NCI-H446 treated with DMSO at 0.1 percent for 48 hours (cell line): ENCODE measurements at places on chromosomes 1 and 21.

GRCh38 chr1:228530086-228530758 lies 43.0 kb downstream of the RNF187 start:
- no peak for DNase-seq

DNA sequence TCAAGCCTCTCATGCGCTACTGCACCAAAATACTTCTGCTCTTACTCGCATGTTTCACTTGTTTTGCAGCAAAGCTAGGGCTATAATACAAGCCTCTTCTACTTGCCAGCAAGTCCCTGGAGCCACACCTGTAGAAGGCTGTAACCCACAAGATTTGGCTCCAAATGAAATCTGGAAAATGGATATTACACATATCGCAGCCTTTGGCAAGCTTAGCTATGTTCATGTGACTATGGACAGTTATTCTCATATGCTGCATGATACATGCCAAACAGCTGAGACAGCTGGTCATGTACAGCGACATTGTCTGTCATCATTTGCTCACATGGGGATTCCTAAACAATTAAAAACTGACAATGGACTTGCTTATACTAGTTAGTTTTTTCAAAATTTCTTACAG lies 270.3 kb downstream of the COL11A1 start:
- DNase-seq, result no peak

- no peak for DNase-seq
Measured at GRCh38 chr1:237879195-237879594, 11.5 kb downstream of the ZP4 start.

DNA sequence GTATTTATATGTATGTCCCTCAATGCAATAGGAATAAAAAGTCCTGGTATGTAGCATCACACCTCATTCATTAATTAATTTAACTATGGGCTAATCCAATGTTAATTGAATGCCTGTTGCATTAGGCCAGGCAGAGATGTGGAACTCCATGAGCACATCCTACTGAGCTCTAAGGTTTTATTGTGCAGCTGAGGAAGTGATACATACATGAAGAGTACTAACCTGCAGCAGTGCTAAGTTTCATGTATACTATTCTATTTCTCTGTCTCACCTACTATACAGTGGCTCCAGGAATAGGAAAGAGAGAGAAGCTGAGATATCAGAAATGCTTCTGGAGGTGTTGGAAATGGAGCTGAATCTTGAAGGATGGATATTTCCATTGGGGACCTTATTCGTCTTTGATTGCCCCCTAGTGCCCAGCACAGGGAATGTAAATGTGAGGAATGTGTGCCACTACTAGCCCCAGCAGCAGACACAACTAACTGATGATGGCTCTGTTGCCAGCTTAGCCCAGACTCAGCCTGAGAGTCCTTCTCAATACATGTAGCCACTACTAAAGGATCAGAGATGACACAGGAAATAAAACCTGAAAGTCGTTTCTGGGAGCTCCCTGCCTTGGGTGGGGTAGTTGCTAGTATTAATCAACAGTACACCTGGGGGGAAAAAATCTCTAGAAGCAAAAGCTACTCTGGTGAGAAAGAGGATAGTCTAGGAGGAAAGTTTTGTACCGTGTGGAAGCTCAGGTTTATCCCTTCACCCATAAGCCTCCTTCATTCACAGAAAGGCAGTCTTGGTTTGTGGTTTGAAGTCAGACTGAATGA lies 173.3 kb upstream of the FOXD3 start:
- peak; percentile 12 for DNase-seq

DNA sequence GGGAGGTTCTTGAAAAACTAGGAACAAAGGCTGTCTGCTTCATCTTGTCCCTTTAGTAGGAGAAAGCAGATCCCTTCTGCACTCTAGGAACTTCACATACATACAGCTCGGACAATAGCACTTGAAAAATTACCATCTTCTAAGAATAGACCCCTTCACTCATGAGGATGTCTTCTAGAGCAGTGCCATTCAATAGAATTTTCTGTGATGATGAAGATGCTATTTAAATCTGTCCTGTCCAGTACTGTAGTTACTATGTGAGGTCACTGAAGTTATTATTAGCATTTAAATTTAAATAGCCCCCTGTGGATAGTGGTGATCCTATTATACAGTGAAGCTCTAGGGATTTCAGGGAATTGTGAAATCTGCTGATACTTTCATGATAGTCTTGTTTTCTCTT lies 46.4 kb upstream of the RAB3GAP2 start:
- no peak for DNase-seq

- no peak for DNase-seq
Measured at GRCh38 chr1:197937381-197937780, 20.2 kb downstream of the LHX9 start.

DNA sequence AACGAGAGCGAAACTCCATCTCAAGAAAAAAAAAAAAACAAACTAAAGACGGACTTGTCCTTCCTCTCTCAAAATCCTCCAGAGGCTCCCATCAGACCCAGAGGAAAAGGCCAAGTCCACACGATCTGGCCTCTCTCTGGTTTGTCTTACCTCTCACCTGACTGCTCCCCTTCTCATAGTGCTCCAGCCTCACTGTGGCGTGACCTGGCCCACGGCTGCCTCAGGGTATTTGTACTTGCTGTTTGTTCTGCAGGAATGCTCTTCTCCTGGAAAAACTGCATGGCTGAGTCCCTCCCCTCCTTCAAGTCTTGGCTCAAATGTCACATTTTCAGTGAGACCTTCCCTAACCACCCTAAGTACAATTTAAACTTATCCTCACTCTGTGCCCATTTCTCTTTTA lies 8.0 kb upstream of the BRWD1 start:
- no peak for DNase-seq

GRCh38 chr1:55337801-55338447 lies 122.8 kb upstream of the USP24 start:
- peak; percentile 28 for DNase-seq

DNA sequence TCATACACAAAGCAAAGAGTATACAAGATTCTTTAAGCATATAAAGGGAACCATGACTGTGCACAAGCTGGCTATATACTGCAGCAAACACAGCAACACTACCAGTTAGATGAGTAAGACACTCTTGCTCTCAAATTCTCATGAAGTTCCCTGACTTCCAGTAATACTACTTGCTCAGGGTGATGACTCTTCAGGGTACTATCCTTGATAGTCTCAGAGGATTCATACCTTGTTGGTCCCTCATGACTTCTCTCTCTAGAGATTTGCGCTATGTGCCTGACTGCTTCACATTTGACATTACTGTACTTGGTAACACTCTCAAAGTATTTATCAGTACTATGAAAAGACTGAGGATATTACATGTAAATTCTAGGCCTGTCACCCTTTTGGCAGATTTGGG lies 159.8 kb upstream of the ZRANB2 start:
- no peak for DNase-seq

- no peak for DNase-seq
Measured at GRCh38 chr1:31955917-31956736, 18.0 kb upstream of the PTP4A2 start.

DNA sequence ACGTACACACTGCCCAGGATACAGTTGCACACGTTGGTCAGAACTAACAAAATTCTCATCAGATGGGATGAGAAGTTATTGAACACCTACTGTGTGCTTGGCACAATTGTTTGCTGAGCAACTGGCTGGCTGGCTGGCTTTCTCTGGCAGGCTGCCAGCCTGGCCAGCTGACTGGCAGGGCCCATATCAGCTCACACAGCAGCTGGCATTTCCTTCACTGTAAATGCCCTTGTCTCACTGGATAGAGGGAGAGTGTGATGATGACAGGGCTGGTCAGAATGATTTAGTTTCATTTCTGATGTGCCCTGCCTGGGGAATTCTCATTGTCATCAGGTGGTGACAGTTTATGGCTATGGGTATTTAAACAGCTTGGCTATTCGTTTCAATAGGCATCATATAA lies 15.8 kb downstream of the CAMK2N1 start:
- DNase-seq, result no peak

DNA sequence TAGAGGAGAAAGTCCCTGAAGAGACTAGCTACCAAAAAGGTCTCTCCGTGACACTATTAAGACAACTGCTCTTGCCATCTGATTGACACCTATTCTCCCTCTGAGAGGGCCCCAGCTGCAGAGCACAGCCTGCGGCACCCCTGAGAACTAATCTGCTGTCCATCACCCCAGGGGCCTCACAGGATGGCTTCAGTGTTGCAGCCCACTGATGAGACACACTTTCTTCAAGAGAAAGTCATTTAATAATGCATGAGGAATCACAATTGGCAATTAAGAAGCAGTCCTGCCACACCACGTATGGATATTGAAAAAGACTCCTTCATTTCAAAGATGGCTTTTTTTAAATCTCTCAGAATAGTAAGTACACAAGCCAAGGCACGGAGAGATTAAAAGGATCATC lies 48.9 kb downstream of the CAPN8 start:
- no peak for DNase-seq

DNA sequence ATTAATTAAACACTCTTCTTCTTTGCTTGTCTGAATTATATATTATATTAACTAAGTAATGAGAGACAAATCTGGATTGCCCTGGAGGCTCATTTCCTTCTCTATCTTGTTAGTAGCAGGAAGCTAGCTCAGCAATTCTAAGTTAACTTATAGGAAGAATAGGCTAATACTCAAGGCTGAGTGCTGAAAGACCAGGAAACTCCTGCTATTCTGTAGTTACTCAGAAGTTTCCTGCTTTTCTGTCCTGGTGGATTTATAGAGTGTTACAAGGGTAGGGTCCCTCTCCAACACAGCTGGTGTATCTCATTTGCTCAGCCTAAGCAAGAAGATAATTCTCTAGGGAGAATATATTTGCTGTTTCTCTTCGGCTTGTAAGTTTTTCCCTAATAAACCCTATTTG lies 29.2 kb downstream of the HSPA13 start:
- no peak for DNase-seq

DNA sequence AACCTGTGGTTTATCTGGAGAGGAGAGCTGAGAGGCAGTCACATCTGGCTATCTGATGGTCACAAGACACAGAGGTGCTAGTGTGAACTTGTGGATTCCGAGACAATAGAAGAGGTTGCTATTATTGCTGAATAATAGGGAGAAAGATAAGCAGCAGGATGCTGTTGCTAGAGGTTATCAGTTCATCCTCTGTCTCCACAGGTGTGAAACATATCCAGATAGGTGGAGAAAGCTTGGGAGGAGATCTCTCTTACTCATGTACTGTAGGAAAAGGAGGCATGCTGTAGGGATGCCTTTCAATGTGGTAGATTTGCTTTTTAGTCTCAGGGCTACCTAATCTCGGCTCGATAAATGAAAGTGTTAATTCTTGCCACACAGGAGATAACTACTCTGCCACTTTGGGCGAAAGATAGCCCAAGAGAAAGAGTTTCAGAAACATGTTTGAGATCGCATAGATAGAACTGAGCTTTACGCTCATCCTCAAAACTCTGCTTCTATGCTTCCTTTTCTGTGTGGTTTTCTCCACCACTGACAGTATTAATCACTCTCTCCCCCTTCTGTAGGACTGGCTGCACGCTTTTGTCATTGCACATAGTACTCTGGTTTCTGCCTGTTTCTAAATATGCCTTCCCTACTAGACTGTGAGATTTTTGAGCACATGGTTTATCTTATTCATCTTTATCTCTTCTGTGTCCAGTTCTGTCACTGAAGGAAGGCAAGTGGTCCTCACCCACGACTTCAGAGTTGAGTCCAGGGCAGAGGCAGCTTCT lies 36.7 kb upstream of the PLXNA2 start:
- no peak for DNase-seq

GRCh38 chr1:11058595-11059154 lies 1.1 kb downstream of the SRM start:
- DNase-seq, result no peak

- DNase-seq, result no peak
Measured at GRCh38 chr1:14925336-14926136, 228.0 kb upstream of the TMEM51 start.

GRCh38 chr1:214700437-214700836 lies 97.4 kb downstream of the CENPF start:
- no peak for DNase-seq

DNA sequence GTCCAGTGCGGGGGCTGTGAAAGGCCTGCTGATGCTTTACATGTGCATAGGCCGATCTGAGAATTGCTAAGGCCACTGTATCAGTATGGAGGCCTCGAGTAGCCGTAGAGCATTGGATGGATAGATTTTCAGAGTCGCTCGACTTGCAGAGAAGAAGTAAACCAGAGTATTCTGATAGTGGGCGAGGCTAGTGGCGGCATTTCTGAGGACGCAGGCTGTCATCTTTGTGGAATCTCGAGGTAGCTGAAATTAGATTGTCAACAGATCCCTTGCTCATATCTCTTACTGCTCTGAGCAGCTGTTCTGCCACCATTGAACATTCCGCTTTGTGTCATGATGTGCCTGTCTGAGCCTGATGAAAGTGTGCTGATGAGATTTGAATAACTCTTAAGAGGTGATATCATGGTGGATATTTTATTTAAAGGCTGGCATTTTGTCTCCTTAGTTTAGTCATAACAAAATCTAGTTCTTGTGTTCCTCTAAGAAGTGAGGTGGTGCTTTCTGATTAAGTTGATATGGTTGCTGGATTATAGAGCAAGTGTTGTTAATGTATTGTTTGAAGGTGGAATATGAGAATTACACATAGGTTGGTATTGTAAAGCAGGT lies 1.5 kb downstream of the KIF1B start:
- DNase-seq, result no peak

DNA sequence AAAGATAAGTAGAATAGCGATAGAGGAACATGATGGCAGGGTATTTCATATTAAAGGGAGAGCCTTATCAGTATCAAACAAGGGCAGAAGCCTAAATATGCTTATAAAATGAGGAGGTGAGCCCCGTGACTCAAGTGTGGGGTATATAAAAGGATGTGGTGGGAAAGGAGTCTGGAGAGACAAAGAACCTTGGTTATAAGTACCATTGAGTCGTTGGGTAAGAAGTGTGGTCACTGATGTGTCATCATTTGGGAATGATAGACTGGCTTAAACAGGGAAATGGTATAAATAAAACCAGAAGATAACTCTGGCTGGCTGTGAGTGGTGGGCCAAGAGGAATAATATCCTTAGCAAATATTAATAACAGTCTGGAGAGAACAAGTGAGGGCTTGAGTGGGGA lies 10.9 kb upstream of the CD5L start:
- DNase-seq, result no peak

GRCh38 chr1:51957618-51958017 lies 32.9 kb downstream of the RAB3B start:
- DNase-seq, result no peak

DNA sequence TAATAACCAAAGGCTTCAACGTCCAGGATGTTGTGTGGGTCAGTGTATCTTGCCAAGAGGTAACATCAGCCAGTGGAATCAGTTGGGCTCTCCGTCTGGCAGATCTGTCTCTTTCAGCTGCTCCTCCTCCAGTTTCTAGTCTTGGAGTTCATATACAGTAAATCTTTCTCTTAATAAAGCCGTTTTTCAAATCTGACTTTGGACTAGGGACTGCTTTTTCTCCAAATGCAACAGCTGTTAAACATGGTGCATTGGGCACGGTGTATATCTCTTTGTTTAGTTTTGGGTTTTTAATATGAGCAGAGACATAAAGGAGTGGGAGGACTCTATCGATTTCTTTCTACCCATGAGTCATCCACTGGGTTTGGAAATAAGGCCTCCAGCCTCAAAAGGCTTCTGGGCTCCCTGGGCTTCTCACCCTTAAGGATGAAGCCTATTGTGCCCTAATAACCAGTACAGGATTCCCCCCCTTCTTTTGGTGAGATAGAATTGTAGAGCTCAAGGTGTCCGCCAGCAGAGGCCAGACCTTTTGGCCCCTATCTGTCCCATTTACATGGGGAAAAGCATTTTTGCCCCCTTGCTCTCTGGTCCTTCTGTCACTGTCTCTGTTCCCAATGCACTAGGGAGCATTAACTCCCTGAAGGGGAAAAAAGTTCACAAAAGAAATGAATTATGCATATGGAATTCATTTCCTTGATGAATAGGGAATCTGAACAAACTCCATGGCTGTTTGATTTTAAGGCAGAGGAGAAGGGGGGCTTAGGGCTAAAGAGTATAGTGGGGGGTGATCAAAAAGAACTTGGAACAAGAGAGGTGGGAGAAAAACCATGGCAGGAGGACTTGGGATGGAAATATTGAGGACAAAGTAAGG lies 86.0 kb downstream of the PBX1 start:
- peak; percentile 99 for DNase-seq
